ENCODE measurements at places on chromosomes 16 and 17.

- no peak for DNase-seq
Observed at GRCh38 chr17:14755002-14755401, 454.1 kb downstream of the HS3ST3B1 start.

DNA sequence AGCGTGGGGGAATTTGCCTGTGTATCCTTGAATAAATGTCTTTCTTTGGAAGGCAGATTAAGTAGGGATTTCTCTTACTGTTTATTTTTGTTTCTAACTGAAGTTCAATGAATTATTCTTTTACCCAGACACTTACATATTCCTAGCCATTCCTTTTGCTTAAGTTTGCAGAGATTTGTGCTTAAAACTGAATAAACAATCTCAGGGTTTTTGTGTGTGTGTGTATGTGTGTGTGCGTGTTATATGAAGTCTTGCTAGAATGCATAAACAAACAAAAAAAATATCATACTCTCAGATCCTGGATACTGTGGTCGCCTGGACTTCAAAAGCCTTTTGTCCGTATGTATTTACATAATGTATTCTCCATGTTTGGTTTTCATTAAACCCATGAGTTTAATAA, 672.8 kb downstream of the MAF start:
- no peak for DNase-seq

DNA sequence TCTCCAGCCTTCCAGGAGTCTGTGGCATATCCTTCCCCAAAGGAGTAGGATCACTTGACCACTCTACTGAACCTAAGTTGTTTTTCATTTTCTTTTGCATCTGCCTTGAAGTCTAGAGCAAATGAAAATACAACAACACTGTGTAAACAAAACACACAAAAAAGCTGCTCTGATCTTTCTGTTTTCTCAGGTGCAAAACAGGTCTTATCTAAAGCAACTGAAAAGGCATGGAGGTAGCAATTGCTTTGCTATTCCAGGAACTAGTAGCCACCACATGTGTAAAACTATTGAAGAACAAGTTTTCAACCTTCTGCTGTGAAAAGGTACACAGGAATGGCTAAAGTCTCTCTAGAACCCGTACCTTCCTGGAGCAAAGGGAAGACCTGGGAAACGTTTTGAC, 127.1 kb downstream of the PITPNC1 start:
- no peak for DNase-seq

DNA sequence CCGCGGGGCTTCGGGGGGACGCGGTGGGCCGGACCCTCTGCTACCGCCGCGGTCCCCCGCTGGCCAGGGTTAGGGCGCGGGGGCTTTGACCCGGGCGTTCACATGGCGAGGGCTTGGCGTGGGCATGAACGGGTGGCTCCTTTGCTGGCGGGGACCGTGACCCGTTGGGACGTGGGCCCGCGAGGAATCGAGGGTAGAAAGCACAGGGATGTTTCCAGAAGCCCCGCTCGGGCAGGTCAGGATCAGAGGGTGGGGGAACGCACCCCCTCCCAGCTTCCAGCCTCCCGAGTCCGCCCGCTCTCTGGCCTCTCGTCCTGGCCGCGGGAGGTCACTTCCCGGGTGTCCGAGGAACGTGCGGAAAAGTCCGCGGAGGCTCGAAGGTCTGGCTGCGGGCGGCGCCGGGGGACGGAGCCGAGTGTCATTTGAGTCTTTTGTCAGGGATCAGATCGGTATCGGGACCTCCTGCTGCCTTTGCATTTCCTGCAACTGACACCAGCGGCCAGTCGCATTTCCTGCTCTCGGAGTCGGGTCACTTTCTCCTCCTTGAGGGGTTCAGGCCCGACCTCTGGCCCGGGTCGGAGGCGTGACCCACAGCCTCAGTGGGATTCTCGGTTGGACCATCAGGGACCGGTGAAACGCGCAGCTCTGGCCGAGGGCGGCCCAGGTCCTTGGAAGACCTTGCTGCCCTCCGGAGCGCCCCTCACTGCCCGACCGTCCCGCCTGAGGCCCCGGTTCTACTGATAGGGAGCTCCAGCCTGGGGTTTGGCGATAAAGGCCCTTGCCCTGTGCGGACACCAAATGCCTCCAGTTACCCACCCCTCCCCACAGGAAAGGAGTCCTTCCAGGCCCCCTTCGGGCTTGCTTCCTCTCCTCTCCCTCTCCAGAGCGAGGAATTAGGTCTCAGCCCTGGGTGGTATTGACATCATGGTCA, 702 bp upstream of the WNT3 start:
- DNase-seq, result no peak

DNA sequence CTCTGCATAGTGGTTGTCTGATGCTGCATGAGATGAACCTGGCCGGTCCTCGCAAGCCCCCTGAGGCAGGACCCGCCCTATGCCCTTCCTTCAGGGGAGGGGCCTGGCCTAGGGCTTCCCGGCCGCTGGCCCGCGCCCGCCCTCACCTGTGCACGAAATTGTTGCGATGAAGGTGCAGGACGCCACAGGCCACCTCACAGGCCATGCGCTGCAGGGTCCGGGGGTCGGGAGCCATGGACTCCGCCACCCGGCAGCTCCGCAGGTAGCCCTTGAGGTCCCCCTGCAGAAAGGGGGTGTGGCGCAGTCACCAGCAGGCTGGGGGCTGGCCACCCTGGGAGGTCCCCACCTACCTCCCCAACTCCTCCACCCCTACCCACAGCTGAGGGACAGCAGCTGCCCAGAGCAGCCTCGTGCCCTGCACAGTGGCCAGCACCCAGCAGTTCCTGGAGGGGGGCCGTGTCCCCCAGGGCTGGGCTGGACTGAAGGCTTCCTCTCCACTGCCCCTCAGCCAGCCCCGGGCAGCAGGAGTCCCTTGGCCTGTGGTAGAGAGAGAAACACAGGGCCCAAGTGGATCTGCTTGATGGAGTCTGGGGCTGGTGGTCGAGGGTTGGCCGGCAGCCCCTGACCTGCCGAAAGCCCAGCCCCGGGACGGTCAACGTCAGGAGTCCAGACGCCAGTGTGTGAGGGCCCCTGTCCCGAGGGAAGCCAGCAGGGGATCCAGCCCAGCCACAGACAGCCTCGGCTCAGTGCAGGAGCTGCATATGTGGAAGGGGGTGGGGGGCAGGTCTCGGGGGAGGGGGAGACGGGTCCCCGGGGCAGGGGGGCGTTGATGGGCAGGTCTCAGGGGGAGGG, 38.8 kb upstream of the PVALEF start:
- no peak for DNase-seq

GRCh38 chr17:52064791-52065211, 93.7 kb downstream of the CA10 start:
- no peak for DNase-seq

- no peak for DNase-seq
Observed at GRCh38 chr17:47733674-47734410, 806 bp downstream of the TBX21 start.

DNA sequence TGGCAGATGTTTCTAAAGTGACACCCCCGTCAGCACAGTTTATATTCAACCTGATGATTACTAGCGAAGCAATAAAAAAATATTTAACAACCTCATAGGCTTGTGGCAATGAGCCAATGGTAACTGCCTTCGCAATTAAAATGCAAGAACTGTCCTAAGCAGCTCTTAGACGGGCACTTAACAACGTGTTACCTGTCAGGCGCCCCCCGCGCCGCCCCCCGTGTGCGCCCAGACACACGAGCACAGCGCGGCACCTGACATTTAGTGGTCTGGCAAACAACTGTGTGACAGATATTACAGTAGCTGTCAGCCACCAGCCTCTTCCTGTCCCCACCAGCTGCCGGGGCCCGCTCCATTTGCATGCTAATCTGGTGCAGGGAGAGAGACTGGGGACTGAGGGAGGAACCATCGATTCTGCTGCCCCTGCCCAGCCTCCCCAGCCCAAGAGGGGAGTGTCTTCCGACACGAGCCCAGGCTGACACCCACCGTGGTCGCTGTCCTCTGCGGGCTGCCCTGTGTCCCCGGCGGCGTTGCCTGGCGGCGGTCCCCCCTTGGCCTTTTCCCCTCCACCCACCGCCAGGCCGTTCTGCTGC, 12.7 kb downstream of the NDUFAF8 start:
- DNase-seq, result no peak

DNA sequence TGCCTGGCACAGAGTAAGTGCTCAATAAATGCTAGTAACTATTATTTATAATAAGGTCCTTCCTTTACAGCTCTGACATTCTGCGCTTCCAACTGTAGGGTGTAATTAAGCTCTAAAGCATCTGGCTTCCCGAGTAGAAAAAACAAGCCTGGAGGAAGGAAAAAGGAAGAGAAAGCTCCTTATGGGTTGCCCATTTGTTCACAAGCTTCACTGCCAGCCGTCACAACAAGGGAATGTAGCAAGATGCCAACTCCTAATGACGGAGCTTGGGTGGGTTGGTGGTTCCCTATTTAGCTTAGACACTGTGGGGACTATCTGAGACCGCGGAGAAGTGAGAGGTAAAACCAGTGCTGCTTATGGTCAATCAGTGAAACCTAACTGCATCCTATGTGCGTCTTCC, 7.3 kb upstream of the RPRML start:
- DNase-seq, result no peak

- no peak for DNase-seq
Observed at GRCh38 chr17:83128306-83129240, 49.2 kb downstream of the METRNL start.

GRCh38 chr16:66612422-66612821, 7.9 kb downstream of the CMTM3 start:
- DNase-seq, result no peak

GRCh38 chr17:20967776-20968175, 75.0 kb downstream of the USP22 start:
- DNase-seq, result no peak

- peak; percentile 64 for DNase-seq
Observed at GRCh38 chr17:57097832-57098421, 12.9 kb downstream of the AKAP1 start.

- no peak for DNase-seq
Observed at GRCh38 chr16:12522334-12522733, 281.4 kb downstream of the CPPED1 start.

- DNase-seq, result no peak
Observed at GRCh38 chr16:53166099-53166498, 111.3 kb downstream of the CHD9 start.

DNA sequence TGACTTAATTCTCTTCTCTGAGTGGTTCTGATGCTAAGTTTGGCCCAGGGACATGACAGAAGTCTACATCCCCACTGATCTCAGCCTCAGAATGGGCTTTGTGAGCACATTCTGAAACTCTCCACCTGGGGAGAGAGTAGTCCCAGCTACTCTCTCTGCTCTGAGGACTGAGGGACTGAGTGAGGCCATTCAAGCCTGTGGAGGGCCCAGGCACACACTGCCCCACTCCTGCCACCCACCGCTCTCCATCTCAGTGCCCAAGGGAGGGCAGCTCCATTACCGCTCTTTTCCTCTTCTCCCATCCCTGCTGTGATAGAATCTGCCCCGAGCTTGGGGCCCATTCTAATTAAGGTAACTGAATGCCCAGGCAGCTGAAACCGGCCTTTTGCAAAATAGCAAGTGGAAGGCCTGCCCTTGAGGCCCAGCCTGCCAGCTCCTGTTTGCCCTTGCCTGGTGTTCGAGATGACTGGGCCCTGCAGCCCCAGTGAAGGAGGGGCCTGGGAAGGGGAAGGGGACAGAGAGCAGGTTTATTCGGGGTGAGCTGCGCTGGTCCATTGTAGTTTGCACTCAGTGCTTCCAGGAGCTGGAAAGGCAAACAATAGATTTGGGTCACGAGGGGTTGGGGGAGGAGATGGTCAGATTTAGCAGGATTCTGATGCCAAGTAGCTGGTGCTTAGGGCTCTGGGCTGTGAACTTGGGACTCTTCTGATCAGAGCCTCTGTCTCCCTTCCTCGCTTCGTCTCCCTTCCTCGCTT, 76.2 kb downstream of the RAB11FIP4 start:
- no peak for DNase-seq

DNA sequence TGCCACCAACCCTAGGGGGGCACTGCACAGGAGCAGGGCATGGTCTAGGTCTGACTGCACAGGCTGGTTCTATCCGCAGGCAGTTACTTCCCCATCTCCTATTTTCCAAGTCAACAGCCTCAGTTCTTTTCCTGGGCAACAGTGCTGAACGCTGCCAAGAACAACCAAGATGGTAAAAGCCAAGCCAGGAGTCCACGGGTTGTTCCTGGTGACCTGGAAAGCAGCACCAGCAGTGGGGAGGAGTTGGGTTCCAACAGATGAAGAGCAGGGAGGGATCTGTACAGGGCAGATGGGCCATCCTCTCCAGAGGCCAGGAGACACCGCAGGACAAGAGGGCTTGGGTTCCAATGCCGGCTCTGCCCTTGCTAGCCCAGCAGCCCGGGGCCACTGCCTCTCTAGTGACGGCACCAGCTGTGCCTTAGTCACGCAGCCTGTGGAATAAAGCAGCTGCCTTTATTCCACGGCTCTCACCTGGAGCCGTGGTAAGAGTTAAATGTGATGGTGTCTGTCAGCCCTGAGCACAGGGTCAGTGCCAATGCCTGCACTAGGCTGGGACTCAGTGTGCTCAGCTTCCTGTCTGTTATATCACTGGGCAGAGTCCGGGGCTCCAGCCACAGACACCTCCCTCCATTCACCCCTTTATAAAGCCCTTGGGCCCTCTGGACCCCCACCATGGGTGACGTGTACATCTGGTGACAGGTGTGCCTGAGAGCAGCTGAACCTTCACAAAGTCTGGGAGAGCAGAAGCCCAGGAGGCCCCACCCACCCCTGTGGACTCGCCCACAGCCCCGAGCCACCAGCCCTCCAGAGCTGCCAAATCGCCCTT, 44.9 kb downstream of the MARF1 start:
- DNase-seq, result no peak

DNA sequence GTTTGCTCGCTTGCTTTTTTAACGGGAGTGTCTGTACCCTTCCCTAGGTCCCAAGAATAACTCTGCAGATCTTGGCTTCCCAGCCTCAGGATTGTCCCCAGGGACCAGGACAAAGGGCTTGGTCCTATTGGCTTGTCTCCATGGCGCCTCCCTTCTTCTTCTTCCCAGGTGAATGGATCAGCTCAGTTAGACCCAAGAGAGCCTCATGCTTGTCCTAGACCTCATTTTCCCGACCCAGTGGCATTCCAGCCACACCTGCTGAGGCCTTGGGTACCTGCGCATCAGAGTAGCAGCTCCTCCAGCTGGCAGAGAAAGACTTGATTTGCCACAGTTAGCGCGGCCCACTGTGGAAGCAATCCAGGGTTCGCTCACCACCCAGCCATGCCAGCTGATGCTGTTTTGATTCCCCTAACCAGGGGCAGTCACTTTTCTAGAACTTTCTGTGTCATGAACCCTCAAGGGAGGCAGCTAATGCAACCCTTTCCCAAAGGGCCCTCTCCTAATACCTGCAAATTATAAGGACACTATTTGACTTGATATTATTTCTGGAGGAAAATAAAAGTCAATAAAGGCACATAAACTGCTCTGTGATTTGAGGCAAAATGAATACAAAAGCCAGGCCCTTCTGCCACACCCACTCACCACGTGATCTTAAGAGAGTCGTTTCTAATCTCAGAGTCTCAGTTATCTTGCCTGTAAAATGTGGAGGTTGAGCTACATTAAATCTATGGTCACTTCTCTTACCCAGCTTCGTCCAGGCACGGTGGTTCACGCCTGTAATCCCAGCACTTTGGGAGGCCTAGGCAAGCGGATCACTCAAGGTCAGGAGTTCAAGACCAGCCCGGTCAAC, 13.9 kb downstream of the GPR142 start:
- no peak for DNase-seq

DNA sequence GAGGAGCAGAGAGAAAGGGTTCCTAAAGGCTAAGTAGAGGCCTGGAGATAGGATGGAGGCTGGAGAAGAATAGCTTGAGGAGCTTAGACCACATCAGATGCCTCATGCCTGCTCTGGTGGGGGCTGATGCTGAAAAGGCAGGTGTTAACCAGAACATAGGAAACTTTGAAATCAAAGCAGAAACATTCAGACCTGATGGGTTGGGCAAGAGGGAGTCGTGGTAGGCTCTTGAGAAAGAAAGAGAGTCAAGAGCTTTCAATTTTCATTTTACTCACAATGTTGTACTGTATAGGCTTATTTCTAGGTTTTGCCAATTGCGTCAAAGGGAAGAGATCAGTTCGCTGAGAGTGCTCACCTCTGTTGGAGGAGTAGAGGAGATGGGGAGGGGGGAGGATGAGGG, 406.6 kb upstream of the SALL1 start:
- DNase-seq, result no peak
